ENCODE measurements at places on chromosomes 12 and 14.

DNA sequence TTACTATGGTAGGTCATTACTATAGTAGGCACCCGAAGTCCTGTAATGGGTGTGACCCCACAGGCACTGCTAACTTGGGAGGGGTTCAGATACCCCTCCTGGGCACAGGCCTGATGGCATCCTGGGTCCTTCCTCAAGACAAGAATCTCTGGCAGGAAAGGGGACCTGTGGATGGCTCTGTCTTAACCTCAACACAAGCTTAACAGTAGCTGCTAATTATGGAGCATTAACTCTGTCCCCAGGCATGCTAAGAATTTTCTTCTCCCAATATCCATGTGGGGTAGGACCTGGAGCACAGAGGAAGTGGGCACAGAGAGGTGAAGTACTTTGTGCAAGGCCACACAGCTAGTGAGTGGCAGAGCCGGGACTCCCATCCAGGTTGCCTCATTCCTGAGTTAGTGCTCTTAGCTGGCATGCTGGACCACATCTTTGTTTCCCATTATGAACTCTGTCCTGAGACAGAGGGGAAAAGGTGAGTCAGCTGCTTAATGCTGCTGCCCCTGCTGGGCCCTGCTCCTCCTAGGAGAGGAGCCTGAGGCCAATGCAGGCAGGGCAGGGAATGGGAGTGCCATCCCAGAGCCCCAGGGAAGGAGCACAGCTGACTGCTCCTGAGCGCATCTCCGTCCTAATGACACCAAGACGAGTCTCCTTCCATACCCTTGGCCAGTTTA lies 32.1 kb downstream of the GALNT16 start:
- H3K36me3 ChIP-seq: no peaks in the 10 kb centered on the region
- H3K4me3 ChIP-seq: no peak overlapping the region
- H3K4me1 ChIP-seq: no peaks in the 10 kb centered on the region
- H3K27ac ChIP-seq: no peak overlapping the region
- no peak for DNase-seq
- peaks cover 14% of the 10 kb centered on the region for H3K27me3 ChIP-seq

DNA sequence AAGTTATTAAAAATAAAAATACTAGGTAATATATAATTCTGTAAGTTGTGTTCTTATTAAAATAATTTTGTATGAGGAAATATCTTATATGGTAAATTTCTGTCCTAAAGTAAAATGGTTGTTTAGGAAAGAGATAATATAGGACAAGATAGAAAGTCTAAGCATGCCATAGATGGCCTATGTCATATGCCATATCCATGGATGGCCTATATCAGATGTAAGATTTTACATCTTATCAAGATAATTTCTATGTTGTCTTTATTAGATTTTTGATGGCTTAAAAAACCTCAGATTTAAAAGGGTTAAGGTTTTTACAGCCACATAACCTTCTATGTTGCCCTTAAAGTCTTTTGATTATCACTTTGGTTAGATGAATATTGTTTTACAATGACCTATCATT lies 52.6 kb downstream of the CATSPERB start:
- no peak for DNase-seq
- no peak overlapping the region for H3K27ac ChIP-seq
- H3K4me1 ChIP-seq: no peaks in the 10 kb centered on the region
- no peak overlapping the region for H3K4me3 ChIP-seq
- no peaks in the 10 kb centered on the region for H3K36me3 ChIP-seq
- H3K27me3 ChIP-seq: no peaks in the 10 kb centered on the region

DNA sequence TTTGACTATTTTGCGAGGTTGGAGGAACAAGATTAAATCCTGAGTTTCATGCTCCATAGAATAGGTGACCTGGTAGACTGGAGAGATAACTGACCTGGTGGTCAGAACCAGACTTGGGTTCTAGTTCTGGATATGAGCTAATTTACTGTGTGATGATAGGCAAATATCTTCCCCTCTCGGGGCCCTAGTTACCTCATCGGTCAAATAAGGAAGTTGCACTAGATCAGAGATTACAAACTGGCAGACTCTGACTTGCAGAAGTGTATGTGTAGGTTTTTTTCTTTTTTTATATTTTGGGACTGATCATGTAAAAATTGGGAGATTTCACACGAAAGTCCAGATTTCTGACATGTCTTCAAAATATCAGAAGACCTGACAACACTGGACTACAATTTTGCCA lies 37.0 kb downstream of the RPH3A start:
- no peaks in the 10 kb centered on the region for H3K4me1 ChIP-seq
- H3K27me3 ChIP-seq: peaks cover 52% of the 10 kb centered on the region
- no peaks in the 10 kb centered on the region for H3K36me3 ChIP-seq
- no peak overlapping the region for H3K4me3 ChIP-seq
- DNase-seq: no peak

DNA sequence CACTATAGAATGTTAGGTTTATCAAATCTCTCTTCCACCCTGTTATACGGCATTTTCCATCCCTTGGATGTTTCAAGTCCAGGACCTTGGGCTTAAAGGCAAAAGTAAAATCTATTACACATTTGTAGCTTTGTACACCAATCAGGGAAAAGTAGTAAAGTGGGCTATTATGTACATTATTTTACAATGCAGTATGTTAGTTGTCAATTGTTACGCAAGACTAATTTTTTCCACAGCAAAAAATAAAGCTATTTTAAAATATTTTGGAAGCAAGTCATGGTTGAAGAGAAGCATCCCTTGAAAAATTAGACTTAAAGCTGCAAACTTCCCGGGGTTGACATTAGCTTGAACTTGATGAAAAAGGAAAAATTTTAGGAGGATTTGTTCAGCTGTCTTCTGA lies 476.2 kb downstream of the DIO2 start:
- no peak overlapping the region for H3K27ac ChIP-seq
- no peaks in the 10 kb centered on the region for H3K4me1 ChIP-seq
- no peaks in the 10 kb centered on the region for H3K36me3 ChIP-seq

DNA sequence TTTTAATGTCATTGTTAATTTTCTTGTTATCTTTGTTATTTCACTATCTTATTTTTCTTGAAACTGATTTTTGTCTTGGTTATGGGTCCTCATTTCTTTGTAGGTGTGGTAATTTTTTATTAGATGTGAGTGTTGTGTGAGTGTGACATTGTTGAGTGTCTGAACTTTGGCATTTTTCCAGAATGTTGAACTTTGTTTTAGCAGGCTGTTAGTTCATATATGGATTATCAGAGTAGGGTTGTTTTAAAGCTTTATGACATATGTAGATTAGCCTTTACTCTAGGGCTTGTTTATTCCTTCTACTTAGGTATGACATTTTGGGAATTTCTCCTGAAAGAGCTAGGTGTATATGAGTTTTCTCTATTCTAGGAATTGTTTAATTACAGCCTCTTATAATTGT lies 103.9 kb downstream of the ARID2 start:
- H3K36me3 ChIP-seq: peaks cover 4% of the 10 kb centered on the region
- no peak overlapping the region for H3K4me3 ChIP-seq
- H3K27me3 ChIP-seq: no peaks in the 10 kb centered on the region
- no peak for DNase-seq

GRCh38 chr14:24699052-24699451 lies 65.1 kb upstream of the GZMB start:
- no peak for DNase-seq
- H3K27me3 ChIP-seq: peaks cover 11% of the 10 kb centered on the region
- no peaks in the 10 kb centered on the region for H3K4me1 ChIP-seq
- H3K4me3 ChIP-seq: no peak overlapping the region
- H3K27ac ChIP-seq: no peak overlapping the region

GRCh38 chr14:56648508-56649301 lies 69.1 kb downstream of the TMEM260 start:
- no peaks in the 10 kb centered on the region for H3K27me3 ChIP-seq
- no peak overlapping the region for H3K4me3 ChIP-seq
- no peak overlapping the region for H3K27ac ChIP-seq
- H3K36me3 ChIP-seq: no peaks in the 10 kb centered on the region
- no peaks in the 10 kb centered on the region for H3K4me1 ChIP-seq

DNA sequence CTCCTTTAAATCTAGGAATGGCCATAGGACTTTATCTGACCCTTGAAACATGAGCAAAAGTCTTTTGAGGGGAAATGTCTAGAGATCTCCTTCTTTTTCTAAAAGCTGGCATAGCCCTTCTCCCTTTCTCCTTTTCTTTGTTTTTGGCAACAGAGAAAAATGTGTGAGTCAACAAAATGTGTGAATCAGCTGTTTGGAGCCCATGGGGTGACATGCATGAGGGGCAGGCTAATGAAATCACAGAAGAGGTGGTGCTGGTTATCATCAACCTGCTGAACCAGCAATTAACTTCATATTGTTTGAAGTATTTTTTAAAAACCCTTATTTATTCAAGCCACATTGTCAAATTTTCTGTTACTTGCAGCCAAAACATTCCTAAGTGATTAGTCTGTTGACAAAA lies 132.3 kb downstream of the CCDC59 start:
- H3K4me1 ChIP-seq: no peaks in the 10 kb centered on the region
- H3K36me3 ChIP-seq: no peaks in the 10 kb centered on the region
- no peak for DNase-seq
- H3K4me3 ChIP-seq: no peak overlapping the region

DNA sequence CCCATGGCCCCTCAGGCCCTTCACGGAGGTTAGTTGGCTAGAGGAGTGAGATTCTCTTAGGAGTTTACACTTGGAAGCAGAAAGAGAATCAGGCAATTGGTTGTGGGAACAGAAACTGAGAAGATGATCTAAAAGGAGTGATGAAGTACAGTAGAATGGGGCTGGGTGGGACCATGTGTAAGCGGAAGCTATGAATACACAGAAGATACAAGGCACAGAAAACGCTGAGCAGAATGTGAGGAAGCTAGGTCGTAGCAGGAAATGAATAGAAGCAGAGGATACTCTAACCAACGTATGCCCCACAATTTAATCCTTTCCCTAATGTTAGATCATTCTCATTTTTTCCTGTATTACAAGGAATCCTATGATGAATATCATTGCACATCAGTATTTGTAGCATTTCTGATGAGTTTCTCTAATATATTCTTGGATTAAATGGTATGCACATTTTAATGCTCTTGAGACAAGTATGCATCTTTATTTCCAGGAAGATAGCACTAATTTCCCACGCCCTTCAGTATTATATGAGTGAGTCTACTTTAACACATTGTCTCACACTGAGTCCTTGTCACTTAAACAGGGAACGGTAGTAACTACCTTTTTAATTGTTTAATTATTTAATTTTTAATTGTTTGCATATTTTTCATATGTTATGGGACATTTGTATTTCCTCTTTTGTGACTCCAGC lies 273.2 kb downstream of the APAF1 start:
- H3K27ac ChIP-seq: no peak overlapping the region
- H3K27me3 ChIP-seq: peaks cover 22% of the 10 kb centered on the region
- no peak for DNase-seq

DNA sequence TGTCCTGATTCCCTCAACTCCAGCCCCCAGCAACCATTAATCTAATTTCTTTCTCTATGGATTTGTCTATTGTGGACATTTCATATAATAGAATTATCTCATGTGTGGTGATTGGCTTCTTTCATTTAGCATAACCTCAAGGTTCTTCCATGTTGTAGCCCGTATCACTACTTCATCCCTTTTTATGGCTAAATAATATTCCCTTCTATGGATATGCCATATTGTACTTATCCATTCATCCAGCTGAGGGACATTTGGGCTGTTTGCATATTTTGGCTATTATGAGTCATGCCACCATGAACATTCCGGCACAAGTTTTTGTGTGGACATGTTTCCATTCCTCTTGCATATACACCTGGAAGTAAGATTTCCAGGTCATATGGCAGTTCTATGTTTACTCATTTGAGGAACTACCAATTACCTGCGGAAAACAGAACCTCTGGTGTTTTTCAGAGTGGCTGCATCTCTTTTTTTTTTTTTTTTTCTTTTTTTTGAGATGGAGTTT lies 108.7 kb upstream of the MAP1LC3B2 start:
- DNase-seq: no peak
- H3K27ac ChIP-seq: no peak overlapping the region
- H3K4me1 ChIP-seq: peaks cover 10% of the 10 kb centered on the region
- H3K4me3 ChIP-seq: no peak overlapping the region
- no peaks in the 10 kb centered on the region for H3K36me3 ChIP-seq

DNA sequence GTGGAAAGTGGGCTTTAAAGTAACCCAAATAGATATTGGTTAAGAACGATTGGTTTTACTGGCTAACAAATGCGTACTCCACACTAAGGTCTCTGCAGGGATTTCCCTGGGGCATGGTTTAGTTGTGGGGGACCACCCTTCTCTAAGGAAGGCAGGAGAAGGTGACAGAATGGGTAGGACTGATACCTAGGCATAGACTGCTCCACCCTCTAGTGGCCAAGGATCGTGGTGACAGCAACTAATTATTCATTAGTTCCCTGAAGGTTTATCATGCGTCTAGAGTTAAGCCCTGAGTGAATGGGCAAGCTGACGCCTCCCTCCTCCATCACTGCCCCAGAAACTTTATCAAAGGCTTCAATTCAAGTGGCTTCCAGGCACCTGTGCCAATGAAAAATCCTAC lies 9.1 kb downstream of the FAM181A start:
- peaks cover 15% of the 10 kb centered on the region for H3K36me3 ChIP-seq
- DNase-seq: peak; percentile 43
- no peak overlapping the region for H3K27ac ChIP-seq

DNA sequence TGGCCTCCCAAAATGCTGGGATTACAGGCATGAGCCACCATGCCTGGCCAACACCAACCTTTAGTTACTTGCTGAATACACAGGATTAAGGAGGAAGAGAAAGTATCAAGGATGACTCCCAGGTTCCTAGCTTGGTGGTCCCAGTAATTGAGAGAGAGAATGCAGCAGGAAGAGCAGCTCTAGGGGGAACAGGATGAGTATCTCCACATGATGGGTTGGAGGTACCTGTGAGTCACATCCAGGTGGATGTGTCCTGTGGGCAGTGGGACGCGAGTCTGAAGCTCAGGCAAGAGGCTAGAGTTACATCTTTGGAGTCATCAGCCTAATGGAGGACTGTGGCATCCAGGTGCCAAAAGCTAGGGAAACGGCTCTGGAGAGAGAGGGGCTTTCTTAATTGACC lies 47.1 kb downstream of the MDM2 start:
- no peak for DNase-seq
- no peak overlapping the region for H3K27ac ChIP-seq
- H3K4me1 ChIP-seq: no peaks in the 10 kb centered on the region
- no peak overlapping the region for H3K4me3 ChIP-seq
- no peaks in the 10 kb centered on the region for H3K27me3 ChIP-seq

DNA sequence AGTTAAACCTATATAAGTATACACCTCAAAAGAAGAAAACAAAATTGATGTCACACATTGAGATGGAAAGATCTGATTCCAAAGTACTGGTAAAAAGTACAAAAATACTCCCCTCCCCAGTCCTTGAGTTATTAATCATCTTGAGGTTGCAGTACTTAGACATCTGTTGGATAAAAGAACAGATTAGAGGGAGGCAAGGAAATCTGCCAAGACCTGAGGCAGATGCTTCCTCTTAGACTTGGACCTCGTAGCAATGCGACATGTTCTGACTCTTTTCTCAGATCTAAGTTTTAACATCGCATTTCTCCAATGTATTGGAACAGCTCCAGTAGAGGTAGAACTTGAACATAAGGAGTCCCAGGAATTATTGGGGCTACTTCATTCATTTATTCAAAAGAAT lies 187.9 kb upstream of the GRIN2B start:
- H3K27ac ChIP-seq: no peak overlapping the region
- DNase-seq: no peak
- no peaks in the 10 kb centered on the region for H3K4me1 ChIP-seq

- H3K27me3 ChIP-seq: no peaks in the 10 kb centered on the region
- no peak for DNase-seq
- no peaks in the 10 kb centered on the region for H3K4me1 ChIP-seq
- no peak overlapping the region for H3K4me3 ChIP-seq
- no peaks in the 10 kb centered on the region for H3K36me3 ChIP-seq
These were observed 117.7 kb downstream of the SOX5 start for GRCh38 chr12:23831739-23832138.

- no peak for DNase-seq
- no peaks in the 10 kb centered on the region for H3K27me3 ChIP-seq
- H3K4me1 ChIP-seq: no peaks in the 10 kb centered on the region
- H3K4me3 ChIP-seq: no peak overlapping the region
- H3K27ac ChIP-seq: no peak overlapping the region
These were observed 398.9 kb downstream of the EGLN3 start for GRCh38 chr14:33551963-33552362.

Measured in Calu3 (cell line).